K562 (cell line): ENCODE measurements at places on chromosomes 6 and 20.

DNA sequence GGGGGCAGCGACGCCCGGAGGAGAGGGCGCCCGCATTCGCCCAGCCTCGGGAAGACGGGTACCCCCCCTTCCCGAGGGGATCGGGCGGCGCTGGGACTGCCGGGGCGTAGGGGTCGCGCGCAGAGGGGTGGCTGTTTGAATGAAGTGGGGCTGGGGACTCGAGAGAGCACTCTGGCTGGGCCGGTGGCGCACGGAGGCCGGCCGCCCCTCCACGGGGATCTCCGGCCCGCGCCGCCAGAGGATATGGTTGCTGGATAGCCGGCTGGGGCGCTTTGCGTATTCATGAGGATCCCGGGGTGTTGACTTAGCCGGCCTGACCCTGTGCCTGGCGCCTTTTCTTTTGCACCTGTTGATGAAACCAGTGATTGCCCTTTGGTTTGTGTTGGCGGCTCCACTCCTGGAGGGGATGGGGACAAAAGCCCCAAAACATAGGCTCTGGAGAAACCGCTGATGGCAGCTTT, 469 bp downstream of the SYNJ2 start:
- DNase-seq = no peak

DNA sequence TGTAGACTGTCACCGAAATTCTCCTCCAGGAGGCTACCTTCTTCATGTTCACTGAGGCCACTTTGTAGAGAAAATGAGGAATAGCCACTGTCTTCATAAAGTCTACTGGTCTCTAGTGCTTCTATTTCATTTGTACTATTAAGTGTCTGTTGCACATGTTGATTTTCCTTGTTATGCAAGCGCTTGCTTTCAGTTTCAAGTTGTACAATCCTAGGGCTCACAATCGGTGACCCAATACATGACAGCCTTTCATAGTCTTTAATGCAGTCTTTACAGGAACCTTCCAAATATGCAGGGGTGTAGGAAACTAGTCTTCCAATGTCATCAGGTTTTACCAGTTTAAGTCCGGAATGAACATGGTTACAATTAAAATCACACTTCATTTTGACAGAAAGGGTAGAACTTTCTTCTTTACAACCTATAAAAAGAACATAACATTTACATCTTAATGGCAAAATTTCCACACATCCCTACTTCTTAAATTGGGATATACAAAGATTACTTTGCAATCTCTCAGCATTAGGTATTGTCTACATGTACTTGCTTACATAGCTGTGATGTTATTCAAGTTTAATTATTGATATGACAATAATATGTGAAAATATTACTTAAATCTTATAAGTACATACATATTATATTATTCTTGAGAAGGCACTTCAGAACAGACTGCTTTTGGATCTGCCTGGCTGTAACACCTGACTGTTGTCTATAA, 7.5 kb downstream of the FBXO5 start:
- DNase-seq = no peak

- DNase-seq = no peak
These were observed 15.9 kb downstream of the BCAS1 start for GRCh38 chr20:54054516-54054915.

- no peak for DNase-seq
These were observed 187.3 kb downstream of the SAMD5 start for GRCh38 chr6:147695819-147696218.

DNA sequence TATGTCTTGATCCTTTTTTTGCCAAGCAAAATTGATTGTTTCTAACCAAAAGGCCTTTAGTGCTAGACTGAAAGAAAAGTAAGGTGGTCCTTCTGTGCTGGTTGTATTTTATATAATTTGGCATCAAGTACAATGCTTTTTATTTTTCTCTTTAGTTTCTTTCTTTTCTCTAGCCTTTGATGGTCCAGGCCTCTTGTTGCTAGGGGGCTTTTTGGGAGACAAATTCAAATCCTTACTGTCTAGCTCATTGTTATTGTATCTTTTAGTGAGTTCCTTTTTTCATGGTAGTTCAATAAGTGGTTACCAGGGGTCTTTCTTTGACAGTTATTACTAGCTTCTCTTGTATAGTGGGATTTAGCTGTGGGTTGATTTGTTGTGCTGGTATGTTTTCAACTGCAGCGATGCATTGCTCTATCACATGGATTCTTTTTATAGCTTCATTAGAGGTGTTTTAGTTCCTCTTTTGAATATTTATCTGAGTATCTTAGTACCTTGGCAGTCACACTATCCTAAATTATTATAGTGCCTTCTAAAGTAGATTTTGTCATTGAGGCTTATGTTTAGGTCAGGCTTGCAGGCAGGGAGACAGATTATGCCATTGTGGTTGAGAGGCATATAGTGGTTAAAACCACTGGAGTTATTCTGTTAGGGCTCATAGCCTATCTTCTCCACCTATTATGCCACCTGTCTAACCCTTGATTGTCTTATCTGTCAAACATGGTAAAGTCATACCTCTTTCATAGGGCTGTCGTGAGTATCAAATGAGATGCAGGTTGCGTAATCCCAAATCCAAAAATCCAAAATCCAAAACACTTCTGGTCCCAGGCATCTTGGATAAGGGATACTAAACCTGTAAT, 49.5 kb downstream of the KCNS1 start:
- DNase-seq = no peak

GRCh38 chr6:45619211-45619760, 241.6 kb upstream of the SUPT3H start:
- no peak for DNase-seq

DNA sequence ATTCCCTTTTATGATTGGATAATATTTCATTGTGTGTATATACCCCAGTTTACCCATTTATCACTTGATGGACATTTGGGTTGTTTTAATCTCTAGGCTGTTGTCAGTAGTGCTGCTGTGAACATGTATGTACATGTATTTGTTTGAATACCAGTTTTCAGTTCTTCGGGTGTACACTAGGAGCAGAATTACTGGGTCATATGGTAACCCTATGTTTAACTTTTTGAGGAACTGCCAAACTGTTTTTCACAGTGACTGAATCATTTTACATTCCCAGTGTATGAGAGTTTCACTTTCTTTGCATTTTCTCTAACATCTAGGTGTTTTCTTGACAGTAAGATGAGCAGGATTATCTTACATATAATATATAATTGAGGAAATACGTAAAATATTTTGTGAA, 44.7 kb upstream of the ADIG start:
- DNase-seq = no peak
